ENCODE measurements at places on chromosomes 2 and 18.

DNA sequence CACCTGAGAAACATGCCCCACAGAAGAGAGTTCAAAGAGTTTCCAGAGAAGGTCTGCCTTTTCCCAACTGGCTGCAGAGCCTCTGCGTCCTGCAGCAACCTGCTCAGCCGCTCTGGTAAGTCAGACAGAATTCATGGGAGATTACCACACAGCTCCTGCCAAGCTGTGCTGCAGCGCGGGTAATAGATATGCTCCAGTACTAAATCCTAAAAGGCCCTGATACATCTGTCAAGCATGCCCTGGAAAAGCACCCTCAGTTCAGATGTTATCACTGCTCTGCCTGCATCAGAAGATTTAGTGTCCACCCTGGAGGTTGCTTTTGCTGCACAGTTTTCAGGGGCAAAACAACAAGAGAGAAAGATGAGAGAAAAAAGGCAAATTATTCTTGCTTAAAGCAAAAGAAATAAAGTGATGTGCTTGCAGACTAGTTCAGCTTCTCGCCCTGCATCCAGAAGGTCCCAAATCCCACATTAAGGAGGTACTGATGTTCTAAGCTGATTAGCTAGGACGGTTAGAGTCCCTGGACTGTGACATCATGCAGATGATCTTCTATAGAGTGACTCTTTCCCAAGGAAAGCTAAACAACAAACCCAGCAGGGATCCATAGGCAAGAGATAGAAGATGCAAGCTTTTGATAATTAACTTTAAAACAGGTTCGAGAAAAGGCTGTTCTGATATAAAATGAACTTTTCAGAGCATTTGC, 488.6 kb downstream of the BCL11A start:
- DNase-seq, result no peak

DNA sequence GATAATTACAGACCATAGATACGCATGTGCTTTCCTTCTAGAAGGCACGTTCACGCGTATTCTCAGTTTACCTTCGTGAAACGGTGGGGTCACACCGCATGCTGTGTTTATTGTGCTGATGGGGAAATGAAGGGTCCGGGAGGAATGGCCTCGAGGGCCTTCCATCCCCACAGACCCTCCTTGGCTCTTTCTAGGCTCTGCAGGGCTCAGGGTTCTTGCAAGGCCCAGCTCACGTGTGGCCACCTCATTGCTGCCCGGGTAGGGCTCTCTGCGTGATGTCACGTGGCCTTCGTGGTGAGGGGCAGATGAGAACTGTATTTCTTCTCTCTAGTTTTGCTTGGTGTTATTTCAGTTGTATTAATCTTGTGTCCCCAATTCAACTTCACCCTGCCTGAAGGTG, 133.5 kb upstream of the ALKAL2 start:
- DNase-seq, result no peak

- DNase-seq, result no peak
Observed at GRCh38 chr2:133415210-133415876, 152.9 kb downstream of the NCKAP5 start.

DNA sequence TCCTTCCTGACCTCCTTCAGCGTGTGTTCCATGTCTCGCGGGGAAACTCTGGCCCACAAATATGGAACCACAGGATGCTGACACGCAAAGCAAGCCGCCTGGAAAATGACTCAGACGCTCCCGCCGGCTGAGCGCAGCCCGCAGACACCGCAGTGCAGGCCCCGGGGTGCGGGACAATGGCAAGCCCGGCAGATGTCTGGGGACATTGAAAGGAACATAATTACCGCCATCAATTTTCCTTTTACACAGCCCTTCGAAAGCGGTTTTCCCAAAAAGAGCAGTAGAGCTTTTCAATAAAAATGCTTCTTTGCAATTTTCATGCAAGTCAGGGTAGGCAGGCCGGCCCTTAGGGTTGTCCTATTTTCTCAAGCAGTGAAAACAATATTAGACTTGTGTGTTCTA, 159.2 kb upstream of the SH3BP4 start:
- no peak for DNase-seq

DNA sequence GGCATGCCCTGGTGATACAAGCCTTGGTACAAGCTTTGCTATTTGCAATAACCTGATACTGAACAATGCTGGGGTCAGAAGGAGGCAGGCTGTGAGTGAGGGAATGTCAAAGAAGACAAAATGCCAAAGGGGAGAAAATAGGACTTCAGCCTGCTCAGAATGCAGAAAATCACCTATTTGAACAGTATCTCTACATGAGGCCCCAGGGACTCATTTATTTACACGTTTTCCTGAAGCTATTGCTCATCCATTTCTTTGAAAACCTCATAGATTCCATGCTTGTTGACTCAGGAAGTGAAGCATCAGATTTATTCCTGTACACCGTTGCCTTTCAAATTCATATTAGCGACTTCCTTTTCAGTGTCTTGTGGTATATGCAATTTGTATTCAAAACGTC, 69.4 kb upstream of the CBLN2 start:
- DNase-seq, result no peak

- no peak for DNase-seq
Observed at GRCh38 chr2:120174963-120175581, 48.1 kb downstream of the TMEM185B start.
